Stimulated activated CD8-positive, alpha-beta memory T cell treated with anti-CD3 and anti-CD28 coated beads, Interleukin-7, amount 100 ng/mL, for 1 hour (primary cell): ENCODE measurements at places on chromosomes 16 and 17.

DNA sequence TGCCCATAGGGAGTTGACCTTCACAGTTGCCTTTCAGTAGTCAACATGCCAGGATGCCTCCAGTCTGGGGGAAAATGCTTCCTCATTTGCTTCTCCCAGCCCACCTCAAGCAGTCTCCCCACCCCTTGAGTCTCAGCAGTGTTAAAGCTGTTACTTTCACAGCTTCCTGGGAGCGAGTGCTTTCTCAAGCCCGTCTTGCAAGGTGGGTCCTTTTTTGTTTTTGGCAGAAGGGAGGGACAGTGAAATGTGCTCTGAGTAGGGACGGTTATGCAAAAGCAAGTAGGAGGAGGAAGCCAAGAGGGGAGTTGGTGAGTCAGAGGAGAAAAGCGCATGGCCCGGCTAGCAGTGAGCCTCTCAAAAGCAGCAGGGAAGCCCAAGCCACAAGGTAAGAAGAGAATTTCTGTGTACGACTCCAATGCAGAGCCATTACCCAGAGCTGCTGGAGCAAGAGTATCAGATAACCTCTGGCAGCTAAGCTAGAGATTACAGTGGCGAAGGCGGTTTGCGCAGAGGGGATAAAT lies at the start of gene CHST4:
Gene CHST4 (plus strand): TSS at position 316 of the 521 bp plus-strand sequence. CDS start 10,252 bp downstream, outside the sequence.
- DNase-seq, result no peak

- DNase-seq, result no peak
These were observed 98.9 kb upstream of the GSE1 start for GRCh38 chr16:85514295-85514597.

GRCh38 chr16:53502331-53503269 lies at the start of gene AKTIP:
Gene AKTIP (minus strand): TSS chr16:53503209. CDS start chr16:53500259, 2,950 bp downstream.
- DNase-seq, result no peak

DNA sequence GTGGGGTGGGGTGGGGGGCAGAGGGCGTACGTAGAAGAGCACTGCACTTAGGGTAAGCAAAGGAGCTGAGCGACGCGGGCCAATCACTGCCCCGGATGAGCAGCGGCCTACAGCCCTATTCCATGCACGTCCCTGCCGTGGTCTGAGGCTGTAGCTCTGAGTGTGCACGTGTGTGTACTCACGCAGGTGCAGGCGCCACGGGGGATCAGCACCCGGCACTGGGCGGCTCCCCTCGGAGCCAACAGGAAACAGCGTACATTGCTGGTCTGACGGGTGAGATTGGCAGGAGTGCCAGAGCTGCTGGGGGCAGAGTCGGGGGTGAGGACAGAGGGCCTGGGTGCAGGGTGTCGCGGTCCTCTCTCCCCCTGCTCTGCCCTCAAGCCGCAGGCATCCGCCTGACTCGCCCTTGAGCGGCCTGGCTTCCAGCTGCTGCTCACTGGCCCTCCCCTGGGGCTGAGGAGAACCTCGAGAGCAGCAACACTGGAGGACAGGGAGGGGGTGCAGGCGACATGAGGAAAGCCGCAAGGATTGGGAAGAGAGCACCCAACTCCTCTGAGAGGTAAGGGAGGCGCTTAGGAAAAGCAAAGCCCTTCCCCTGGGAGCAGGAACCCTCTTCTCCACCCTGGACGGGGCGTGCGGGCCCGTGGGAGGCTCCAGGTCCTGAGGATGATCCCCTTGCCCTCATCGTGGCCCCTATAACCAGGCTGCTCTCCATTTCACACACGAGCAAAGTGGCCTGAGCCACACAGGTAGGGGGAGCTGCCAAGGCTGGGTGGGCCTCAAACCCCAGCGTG lies 57.8 kb downstream of the ENGASE start:
- no peak for DNase-seq

GRCh38 chr17:37547986-37548385 lies 58.3 kb downstream of the DUSP14 start:
- DNase-seq, result no peak

GRCh38 chr16:68744744-68745280 lies 7.7 kb downstream of the CDH1 start:
- DNase-seq, result no peak

DNA sequence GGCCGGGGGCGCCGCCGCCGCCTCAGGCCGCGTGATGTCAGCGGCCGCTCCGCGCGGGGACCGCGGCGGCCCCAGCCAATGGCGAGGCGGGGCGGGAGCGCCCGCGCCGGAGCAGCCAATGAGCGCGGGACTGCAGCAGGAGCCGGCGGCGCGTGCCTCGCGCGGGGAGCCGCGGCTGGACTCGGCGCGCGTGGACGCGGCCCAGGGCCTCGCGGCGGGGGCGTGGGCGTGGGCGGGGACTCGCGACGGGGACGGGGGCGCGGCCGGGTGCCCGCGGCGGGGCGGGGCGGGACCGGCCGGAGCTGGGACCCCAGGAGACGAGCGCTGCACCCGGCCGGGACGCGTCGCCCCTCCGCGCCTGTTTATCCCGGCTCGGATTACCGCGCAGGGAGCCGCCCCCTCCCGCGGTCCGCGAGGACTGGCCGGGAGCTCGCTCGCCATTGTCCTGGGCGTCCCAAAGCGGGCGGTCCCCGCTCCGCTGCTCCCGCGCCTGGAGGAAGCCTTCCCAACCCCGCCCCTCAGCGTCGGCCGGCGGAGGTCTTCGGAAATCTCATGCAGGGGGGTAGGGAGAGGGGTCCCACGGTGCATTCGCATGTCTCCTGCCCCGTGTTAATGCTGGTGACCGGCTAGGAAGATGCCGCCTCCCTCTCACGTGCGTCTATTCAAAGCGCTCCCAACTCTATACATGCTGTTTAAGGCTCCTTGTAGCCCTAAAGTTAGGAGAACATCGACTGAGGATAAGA lies at the start of gene RNF157:
Gene RNF157 (minus strand): TSS at position 33 of the 743 bp plus-strand sequence. CDS start 253 bp downstream, outside the sequence.
- peak; percentile 32 for DNase-seq

DNA sequence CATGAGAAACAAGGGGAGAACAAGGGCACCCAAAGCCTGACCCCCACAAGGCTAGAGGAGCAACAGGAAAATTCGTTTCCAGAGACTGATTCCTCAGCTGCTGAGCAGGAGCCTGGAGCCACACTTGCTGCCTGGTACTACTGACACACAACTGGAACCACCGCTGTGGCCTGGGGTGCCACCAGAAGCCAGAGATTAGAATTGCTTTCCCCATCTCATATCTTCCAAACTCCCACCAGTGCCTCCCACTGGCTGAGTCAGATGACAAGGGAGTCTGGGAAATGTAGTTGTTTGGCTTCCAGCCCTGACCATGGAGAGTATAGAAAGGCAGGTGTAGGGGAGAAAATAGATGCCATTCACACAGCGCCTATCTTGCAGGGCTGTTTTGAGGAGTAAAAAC lies 4.1 kb upstream of the TMEM11 start:
- DNase-seq, result no peak

DNA sequence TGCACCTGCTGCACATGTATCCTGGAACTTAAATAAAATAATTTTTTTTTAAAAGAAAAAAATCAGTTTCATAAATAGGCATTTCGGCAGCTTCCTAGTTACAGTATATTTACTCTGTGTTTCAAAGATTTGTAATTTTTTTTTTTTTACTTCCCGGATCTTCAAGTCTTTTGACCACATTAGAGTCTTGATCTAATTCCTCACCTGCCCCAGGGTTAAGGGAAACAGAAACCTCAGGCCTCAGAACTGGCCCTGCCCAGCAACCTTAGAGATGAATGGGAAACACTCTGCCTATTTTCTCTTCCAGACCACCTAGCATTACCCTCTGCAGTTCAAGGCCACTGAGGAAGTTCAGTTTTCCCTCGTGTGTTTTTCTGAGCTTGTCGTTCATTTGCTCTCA lies 304.0 kb downstream of the MAF start:
- DNase-seq, result no peak

DNA sequence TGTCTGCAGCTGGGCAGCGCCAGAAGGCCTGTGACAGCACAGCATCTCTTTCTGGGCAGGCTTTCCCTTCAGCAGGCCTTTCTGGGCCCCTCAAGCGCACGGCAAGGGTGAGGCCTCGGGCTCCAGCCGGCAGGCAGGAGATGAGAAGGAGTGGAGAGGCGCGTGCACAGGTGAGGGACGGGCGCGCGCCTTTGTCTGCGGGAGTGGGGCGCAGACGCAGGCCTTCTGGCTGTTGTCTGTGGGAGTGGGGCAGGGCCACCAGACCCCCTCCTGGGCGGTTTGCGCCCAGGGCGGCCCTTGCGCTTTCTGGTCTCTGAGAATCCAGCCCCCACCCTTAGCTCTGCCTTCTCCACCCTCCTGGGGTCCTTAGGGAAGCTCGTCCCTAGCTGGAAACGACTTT lies 6.5 kb downstream of the ZNF205 start:
- no peak for DNase-seq

- DNase-seq, result peak; percentile 40
These were observed 8.8 kb downstream of the FAM171A2 start for GRCh38 chr17:44354582-44355561.

- DNase-seq, result no peak
These were observed 141.3 kb upstream of the SDK2 start for GRCh38 chr17:73785496-73785895.

GRCh38 chr17:77479372-77480198 lies 338.8 kb downstream of the SEC14L1 start:
- no peak for DNase-seq

DNA sequence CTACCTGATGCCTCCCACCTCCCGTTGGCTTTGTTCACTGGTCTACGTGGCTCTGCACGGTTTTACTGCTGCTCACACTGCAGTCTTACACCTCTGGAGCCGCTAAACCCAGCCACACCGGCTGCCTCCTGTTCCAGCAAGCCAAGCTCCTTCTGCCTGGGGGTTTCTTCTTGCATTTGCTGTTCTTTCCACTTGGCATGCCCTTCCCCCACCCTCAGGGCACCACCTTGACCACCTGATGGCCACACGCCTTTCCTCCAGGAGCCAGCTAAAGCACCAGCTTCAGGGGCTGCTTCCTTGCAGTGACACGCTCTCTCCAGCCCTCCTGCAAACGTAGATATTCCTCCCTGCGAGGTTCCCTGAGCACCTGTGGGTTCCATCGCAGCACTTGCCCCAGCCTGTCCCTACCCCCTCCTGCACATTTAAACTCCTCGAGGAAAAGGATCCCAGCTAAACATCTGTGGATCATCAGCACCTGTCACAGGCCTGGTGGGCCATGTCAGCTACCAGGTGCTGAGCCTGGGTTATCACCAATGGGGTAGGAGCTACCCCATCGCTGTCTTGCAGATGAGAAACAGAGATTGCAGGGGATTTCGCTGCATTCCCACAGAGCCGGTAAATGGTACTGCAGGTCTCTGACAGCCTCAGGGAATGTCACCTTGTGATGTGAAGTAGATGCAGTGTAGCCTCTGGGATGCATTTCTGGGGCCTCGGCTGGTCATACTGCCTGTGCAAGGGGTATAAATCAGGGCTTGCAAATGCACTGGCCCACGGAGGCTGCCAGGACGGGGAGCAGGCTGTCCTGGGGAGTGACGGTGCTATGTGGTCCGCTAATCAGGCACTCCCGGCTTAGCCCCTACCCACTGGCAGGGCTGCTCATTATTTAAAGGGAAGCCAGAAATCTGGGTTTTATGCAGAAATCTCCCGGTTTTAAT lies 285.2 kb downstream of the CPPED1 start:
- DNase-seq, result no peak

GRCh38 chr16:15847611-15848175 lies 9.1 kb downstream of the MYH11 start:
- no peak for DNase-seq

GRCh38 chr17:31469959-31470358 lies 78.5 kb downstream of the RAB11FIP4 start:
- DNase-seq, result no peak

DNA sequence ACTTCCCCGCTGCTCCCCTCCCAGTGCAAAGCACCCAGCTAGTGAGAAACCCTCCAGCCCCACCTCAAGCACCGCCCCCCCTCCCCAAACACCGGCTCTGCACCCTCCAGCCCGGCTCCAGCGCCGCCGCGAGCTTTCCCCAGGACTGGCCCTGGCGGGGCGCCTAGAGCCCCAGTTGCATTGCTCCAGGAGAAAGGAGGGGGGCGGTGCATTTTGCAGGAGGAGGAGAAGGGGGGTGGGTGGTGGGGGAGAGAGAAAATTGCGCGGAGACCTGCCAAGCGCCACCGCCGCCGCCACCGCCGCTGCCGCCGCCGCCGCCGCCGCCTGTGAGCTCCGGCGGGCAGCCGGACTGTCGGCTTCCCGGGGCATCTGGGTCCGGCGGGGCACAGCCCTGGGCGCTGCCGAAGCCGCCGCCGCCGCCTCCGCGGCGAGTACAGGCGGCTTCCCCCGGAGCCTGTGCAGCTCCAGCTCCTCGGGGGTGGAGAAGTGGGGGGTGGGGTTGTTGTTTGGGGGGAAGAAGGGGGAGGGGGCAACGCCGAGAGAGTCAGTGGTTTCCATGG lies 333 bp upstream of the NOG start:
- no peak for DNase-seq

DNA sequence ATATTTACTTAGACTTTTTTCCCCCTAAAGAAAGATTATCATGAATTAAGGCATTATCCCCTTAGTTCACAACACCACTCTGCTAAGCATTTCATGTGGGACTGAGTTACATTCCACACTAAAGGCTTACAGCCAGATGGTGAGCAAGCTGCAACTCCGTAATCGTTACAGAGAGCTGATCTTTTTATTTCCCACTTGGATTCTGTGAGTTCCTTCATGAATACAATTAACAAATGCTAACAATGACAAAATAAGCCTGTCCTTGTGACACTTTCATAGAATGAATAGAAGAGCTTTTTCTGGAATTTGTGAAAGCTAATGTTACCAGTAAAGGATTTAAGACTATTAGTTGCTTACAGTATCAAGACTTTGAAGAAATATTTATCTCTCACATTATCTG lies 8.7 kb downstream of the OGFOD1 start:
- no peak for DNase-seq

GRCh38 chr16:87976665-87977064 lies 25.4 kb downstream of the BANP start:
- DNase-seq, result no peak

- no peak for DNase-seq
These were observed 44.9 kb upstream of the CDC42EP4 start for GRCh38 chr17:73356561-73357170.

- DNase-seq, result no peak
These were observed 16.8 kb downstream of the LGALS9 start for GRCh38 chr17:27647765-27648164.

DNA sequence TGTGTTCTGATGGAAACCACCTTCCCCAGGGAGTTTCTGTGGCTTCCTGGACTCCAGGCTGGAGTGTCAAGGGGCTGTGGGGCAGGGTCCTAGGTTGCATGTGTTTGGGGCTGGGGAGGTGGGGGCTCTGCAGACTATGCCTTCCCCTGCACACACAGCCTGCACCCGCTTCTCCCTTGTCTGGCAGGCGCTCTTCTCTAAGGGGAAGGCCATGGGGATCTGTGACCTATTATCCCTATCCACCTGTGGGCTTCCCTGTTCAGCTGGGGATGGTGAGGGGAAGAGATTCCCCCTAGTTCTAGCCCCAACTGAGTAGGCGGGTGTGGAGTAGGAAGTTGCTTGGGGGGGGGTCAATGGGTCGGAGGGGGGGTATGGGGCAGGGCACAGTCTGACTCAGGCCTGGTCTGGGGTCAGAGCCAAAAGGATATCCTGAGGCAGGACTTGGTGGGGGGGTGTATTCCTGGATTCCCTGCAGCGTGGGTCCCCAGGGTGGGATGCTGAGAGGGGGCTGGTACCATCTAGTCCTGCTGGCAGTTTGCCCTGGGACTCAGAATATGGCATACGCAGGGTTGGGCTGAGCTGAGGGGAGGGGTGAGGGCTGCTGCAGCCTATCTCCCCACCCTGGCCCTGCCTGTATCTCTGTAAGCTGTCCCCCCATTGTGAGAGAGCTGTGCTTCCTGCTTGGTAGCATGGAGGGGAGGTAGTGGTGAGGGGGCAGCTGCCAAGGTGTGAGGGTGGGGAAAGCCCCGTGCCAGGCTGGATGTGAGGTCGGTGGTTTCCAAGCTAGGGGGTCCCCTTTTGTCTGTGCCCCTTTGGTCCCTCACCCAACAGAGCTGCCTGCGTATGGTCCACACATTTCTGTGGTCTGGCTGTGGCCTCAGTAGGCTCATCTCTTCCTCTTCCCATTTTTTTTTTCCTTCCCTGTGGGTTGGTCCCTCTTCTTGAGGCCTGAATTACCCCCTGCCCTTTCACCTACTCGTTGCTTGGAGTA lies 14.7 kb downstream of the RARA start:
- peak; percentile 50 for DNase-seq
